ENCODE measurements at places on chromosomes 3 and 15.

- no peak for DNase-seq
These were observed 91.5 kb upstream of the TBC1D5 start for GRCh38 chr3:17833786-17834559.

DNA sequence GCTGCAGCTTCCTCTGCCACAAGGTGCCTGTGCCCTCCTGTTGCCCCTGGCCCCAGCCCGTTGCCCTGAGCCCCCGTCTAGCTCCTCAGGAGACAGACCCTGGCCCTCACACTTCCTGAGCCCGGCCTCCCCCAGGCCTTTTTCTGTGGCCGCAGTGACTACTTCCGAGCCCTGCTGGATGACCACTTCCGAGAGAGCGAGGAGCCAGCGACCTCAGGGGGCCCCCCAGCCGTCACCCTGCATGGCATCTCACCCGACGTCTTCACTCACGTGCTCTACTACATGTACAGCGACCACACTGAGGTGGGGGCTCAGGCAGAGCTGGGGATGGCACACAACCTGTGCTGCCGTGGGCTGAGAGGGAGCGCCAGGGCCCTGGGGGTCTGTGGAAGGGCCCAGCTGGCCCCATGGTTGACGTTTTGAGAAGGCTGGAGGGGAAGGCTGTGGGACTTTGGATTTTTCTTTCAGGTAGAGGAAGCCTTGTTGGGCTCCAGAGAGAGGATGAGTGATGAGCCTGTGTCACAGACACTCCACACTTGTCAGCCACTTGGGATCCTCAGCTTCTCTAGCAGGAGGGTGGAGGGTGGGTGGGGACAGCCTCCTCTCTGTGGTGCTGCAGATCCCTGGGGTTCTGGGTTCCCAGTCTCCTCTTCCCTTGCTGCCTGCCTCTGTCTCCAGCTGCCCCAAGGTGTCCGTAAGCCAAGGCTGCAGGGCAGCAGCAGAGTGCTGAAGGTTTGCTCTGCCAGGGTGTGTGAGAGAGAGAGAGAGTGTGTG, 5.0 kb downstream of the ABTB1 start:
- DNase-seq = no peak

DNA sequence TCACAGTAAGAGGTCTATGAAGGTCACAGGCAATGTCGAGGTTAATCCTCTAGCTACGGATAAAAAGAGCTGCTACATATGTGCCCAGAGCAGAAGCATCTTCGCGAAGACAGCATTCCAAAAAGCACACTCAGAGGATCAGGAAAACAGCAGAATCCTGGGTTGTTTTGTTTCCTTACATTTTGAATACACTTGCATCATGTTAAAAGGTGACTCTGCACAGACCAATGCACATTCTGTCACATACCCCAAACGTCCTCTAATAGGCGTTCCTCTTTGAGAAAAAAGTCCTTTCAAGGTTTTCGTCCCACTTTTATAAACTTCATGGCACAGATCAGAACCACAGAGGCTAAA, 52.7 kb downstream of the VGLL4 start:
- DNase-seq = no peak

- DNase-seq = no peak
These were observed 33.7 kb downstream of the PSTPIP1 start for GRCh38 chr15:77028451-77029165.

DNA sequence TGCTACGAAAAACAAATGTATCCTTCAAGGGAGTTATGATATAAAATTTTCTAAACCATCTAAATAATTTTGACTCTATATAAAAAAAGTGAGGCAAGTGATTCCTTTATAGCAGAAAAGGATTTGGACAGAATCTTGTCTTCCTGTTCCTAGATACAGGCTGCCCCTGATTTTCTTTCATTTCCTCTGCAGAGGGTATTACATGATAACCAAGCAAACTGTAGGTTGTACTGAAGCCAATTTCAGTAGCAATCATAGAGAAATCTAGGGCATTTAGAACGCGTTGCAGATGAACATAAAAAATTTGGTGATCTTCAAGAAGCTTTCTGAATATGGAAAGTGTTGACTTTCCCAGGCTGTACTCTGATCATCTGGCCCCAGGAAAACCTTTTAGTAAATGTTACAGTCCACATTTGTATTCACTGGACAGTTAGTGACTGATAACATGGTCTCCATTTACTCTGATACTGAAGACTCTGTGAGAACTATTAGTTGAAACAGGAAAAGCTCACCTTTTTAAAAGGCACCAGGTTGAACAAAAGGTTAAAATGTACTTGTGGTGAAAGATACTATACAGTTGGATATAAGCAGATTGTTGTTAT, 9.1 kb upstream of the UTS2B start:
- no peak for DNase-seq

DNA sequence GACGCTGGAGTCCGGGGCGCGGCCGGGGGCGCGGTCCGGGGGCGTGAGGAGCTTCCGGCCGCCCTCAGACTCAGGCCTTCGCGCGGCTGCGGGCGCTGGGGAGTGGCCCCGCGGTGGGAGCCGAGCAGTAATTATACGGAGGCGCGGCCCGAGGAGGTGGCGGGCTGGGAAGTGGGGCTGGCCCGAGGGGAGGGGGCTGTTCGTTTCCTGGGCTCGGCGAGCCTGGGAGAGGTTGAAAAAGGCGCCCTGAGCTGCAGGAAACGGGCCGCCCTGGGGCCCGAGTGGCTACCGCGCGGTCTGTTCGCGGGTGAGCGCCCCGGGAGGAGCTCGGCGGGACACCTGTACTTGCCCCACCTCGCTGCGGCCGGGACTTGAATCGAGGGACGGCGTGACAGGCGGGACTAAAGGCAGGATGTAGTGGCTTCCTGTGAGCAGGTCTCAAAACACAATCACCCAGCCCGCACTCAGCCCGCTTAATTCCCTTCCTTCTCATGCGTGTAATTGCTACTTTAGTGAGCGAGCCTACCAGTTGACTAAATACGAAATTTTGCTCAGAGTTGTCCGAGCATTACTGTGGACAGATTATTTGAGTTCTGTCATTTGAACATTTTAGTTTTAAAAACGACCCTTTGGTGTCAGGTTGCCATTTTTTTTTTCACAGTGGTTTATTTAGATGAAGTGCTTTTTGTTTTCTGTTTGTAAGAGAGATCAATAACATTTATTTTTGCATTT, 860 bp downstream of the RASA2 start:
- peak; percentile 60 for DNase-seq

- DNase-seq = no peak
These were observed 96.7 kb upstream of the UMPS start for GRCh38 chr3:124633524-124633923.

DNA sequence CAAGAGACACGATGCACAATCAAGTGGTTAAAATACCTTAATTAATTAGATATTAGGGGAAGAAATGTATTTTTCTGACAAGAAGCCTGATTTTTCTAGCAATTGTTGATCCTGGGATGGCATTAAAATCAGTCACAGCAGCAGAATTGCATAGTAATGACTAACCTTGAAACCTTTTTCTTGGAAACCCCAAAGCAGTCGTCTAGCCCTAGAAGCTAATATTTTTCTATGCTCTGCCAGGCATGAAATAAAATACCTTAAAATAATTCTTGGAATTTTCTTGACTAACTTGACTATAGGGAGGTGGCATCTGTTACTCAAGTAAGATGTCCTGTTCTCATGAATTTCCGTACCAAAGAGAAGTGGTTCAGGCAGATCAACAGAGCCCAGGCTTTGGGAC, 204.1 kb downstream of the THRB start:
- no peak for DNase-seq

- DNase-seq = no peak
These were observed 11.1 kb downstream of the DCUN1D1 start for GRCh38 chr3:182969277-182969676.
